SHP77 treated with DMSO at 0.1 percent for 48 hours (cell line): ENCODE measurements at places on chromosomes 1 and 21.

DNA sequence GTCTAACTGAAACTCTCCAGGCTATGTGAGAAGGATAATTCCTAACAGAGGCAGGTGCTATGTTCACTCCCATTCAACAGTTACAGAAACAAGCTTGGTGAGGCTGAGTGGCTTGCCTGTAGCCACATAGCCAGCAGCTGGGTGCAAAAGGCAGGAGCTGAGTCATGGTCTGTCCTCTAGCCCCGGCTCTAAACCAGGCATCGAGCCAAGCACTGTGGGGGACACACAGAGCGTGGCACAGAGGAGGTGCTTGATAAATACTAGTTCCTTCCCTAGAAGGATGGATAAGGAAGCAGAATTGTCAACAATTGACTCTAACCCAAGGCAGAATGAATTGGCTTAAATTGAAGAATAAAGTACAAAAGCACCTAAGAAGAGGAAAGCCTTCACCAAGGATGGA, 10.4 kb upstream of the KCNA2 start:
- DNase-seq = peak; percentile 93

GRCh38 chr1:244782056-244782455, 53.4 kb upstream of the COX20 start:
- no peak for DNase-seq

DNA sequence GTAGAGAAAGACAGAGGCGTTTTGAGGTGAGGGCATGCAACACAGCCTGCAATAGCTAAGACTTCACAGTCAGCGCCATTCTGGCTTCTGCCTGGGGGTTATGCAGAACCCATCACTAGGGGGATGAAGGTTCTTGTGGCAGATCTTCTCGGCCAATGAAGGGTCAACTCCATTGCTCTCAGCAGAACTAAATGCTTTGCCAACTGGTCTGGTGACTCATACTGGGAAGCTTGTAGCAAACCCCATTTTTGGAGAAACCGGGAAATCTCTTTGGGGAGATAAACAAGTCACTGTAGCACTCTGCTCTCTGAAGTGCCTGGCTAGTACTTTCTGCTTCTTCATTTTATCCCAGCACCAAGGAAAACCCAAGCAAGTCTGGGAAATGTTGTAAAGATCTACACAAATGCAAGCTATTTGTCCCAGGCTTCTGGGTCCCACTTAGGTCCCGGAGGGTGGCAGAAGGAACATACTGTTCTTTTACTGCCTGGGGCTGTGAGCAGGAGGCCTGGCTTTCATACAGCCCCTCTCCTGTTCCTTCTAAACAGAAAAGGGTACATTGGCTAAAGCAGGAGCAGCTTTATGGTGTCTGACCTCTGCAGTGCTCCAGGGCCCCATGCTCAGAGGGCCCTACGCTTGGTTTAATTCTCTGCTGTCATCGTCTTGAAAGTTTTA, 28.8 kb downstream of the SHISA4 start:
- DNase-seq = no peak

- no peak for DNase-seq
Measured at GRCh38 chr1:223233410-223234169, 90.5 kb upstream of the TLR5 start.

DNA sequence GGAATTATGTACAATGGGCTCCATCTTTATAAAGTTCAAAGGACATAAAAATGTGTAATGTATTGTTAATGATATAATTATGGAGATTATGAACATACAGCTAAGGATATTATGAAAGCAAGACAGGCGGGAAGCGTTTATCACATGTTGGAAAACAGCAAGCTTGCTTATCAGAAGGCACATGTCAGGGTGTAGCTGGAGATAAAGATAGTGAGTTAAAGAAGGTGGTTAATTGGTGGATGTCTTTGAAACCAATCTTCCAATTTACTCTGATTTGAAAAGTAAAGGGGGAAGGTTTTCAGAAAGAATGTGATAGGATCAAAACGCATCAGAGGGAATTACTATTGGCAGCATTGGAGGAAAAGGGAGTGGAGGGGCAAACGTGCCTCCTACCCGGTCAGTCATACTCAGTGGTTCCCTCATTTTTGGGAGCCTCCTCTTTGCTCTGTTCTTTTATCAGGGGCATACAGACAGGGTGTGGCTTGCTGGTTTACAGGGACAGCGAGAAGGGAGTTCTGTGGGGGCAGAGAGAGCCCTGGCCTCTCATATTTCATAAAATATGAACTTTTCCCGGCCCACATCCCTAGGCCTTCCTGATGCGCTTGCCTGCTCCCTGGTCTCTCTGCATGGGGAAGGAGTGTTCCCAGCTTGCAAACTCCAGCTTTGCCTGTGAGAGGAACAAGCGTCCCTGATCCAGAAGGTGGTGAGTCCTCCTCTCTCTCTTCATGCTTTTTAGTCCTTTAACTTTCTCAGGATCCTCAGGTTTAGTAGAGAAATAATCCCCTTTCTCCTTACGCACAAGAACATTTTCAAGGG, 8.0 kb upstream of the SVBP start:
- DNase-seq = no peak

DNA sequence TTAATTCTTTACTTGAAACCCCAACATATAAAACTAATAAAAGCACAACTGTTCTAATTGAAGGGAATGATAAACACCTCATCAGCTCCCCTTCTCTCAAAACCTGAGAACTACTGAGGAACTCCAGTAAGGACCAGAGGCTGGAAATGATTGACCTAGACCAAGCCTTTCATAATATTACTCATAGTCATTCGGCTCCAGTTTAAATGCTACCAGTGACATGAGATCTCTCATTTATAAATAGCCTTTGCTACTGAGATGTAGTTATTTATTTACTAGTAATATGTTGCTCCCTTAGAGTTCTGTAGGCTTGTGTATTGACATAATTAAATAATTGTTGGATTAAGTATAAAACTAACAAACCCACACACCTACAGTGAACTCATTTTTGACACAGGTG, 209.8 kb upstream of the PRMT6 start:
- no peak for DNase-seq

DNA sequence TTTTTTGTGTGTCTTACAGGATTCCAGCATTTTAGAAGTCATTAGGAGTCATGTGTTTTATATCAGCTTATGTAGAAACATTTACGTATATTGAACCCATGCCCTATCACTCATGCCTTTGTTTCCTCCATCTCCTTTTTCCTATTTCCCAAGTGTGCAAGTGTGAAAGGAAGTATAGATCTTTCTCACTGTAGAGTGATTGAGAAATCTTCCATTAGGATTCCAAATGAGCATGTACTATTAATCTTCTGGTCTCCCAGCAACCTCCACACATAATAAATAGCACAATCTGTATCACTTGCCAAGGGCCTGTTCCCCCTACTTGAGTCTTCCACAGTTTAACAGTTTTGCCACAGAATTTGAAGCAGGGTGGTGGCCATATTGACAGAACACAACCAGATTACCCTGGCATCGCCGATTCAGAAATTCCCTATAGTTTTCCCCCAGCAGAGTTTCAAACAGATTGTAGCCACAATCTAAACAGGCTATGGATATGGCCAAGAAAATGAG, 1052.8 kb downstream of the TTLL7 start:
- DNase-seq = no peak

GRCh38 chr1:51575406-51576084, 41.3 kb upstream of the OSBPL9 start:
- DNase-seq = no peak

DNA sequence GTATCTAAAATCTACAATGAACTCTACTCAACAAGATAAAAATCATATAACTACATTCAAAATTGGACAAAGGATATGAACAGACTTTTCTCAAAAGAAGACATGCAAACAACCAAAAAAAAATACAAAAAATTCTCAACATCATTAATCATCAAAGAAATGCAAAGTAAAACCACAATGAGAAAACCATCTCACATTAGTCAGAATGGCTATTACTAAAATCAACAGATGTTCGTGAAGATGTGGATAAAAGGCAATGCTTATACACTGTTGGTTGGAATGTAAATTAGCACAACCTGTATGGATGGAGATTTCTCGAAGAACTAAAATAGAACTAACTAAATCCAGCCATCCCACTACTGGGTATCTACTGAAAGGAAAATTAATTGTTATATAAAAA, 1080.8 kb downstream of the AMY1C start:
- DNase-seq = no peak

DNA sequence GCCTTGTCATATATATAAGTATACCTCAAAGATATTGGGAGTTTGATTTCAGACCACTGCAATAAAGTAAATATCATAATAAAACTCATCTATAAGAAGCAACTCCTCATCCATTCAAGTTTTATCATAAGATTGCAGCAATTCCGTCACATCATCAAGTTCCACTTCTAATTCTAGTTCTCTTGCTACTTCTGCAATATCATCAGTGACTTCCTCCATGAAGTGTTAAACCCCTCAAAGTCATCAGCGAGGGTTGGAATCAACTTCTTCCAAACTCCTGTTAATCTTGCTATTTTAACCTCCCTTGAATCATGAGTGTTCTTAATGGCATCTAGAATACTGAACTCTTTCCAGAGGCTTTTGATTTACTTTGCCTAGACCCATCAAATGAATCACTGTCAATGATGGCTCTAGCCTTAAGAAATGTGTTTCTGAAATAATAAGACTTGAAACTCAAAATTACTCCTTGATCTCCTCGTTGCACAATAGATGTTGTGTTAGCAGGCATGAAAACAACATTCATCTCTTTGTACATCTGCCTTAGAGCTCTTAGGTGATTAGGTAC, 88.3 kb downstream of the RPE65 start:
- no peak for DNase-seq

GRCh38 chr1:200099040-200099439, 71.5 kb downstream of the NR5A2 start:
- no peak for DNase-seq

DNA sequence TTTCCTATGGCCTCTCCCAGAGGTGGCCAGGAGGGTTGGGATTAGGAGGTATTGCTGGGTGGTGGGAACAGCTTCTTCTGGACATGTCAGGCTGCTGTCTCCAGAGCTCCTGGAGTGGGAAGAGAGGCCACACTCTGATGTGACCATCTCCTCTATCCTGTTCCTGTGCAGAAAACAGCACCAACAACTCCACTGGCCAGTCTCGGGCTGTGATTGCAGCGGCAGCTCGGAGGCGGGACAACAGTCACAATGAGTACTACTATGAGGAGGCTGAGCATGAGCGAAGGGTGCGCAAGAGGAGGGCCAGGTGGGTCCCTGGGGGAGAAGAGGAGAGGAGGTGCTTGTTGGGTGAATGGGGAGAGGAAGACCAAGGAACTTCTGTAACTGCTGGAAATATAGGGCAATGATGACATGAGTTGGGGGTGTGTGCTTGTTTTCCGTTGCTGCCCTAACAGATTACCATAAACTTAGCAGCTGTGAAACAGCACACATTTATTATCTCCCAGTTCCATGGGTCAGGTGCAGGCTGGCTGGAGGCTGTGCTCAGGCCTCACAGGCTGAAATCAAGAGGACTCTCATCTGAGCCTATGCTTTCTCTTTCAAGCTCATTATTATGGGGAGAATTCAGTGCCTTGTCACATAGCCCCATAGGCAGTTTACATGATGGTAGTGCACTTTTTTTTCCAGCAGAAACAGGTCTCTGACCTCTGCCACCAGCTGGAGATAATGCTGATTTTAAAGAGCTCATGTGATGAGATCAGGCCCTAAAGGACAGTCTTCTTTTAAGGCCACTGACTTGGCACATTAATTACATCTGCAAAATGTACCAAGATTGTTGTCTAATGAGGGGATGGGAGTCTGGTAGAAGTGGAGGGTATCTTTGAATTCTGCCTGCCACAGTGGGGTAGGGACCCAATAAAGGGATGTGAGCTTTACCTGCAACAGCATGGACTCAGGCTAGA, 20.8 kb downstream of the VANGL2 start:
- DNase-seq = no peak

GRCh38 chr21:45082736-45083135, 8.4 kb downstream of the ADARB1 start:
- DNase-seq = no peak

- no peak for DNase-seq
Measured at GRCh38 chr1:39676948-39677548, 5.1 kb upstream of the NT5C1A start.

- no peak for DNase-seq
Measured at GRCh38 chr1:191648939-191649338, 509.3 kb upstream of the RGS18 start.

- no peak for DNase-seq
Measured at GRCh38 chr1:3463891-3464648, 9.6 kb downstream of the ARHGEF16 start.

DNA sequence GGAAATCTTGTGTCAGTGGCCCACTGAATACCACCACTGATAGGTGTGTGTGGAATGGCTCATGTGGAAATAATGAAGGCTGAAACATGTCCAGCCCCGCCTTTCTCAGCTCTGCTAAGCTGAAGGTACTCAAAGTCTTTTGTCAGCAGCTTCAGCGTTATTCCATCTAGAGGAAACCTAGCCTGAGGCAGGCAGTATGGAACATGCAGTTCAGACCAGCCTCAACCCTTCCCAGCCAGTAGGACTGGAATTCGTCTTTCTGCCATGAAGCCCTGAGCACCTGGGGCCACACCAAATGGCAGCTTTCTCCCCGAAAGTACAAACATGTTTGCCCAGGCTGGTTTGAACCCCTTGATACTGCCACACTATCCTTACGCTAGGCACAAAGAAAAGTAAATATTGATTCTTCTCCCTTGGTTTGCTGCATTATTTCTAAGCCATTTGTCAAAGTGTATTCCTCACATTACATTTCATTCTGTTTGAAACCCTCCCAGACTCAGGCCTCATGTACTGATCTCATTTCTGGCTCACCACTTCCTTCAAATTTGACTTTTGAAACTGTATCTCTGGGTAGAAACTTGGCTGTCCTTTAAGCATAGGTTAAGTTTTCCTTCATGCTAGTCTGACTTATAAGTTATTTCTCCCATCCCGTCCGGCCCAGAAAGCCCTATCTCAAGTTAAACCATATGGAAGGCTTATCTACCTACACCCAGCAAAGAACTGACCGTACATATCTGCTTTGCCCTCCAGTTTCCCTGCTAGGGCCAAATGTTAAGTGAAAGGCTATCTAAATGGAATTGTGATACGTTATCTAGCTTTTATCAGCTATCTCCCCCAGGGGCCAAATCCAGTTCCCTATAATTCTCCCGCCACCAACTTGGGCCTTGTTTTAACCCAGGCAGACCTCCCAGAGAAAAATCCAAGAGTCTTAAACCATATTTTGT, 45.7 kb upstream of the HOOK1 start:
- no peak for DNase-seq

GRCh38 chr1:236172041-236172579, 29.8 kb downstream of the GPR137B start:
- no peak for DNase-seq

- peak; percentile 32 for DNase-seq
Measured at GRCh38 chr1:117654493-117655219, 48.8 kb downstream of the TENT5C start.
